ENCODE measurements at places on chromosomes 2 and 18.

- DNase-seq, result no peak
Measured at GRCh38 chr18:55878224-55878623, 290.2 kb upstream of the TCF4 start.

GRCh38 chr2:168565112-168565511 lies 109.0 kb downstream of the CERS6 start:
- no peak for DNase-seq

DNA sequence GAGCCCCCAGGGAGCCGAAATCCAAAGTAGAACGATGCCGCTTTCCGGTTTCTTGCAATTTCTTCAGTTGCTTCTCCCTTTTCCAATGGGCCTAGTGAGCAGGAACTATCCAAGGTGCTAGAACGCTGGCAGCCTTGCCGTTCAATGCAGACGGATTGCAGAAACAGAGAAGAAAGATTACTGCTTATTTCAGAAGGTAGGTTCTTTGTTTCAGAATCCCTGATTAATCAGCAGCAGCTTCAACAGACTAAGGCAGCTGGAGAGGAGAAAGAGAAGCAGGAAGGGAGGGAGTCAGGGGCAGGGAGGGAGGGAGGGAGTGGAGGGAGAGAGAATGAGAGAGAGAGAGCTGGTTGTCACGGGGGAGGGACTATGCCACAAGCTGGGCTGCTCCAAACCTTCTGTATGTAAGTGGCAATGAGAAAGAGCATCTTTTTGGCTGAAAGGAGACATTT lies 576 bp downstream of the NYAP2 start:
- DNase-seq, result peak; percentile 39

DNA sequence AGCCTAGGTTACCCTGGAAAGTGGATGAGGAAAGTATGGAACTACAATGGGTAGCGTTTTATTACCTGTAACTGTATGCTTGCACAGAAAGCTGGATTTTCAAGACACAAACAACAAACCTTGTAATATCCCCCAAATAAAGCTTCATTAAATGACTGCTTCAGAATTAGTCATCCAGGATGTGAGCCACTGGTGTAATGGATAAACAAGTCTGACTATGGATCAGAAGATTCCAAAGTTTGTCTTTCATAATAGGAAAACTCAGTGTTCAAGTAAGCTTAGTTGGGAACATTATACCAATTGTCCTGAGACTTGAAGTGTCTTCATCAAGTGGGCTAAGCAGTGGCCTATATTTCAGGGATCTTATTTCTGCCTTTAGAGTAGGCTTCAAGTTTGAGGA lies 518.8 kb downstream of the LRP1B start:
- DNase-seq, result no peak

GRCh38 chr2:159968279-159968900 lies 94.0 kb downstream of the PLA2R1 start:
- peak; percentile 14 for DNase-seq

DNA sequence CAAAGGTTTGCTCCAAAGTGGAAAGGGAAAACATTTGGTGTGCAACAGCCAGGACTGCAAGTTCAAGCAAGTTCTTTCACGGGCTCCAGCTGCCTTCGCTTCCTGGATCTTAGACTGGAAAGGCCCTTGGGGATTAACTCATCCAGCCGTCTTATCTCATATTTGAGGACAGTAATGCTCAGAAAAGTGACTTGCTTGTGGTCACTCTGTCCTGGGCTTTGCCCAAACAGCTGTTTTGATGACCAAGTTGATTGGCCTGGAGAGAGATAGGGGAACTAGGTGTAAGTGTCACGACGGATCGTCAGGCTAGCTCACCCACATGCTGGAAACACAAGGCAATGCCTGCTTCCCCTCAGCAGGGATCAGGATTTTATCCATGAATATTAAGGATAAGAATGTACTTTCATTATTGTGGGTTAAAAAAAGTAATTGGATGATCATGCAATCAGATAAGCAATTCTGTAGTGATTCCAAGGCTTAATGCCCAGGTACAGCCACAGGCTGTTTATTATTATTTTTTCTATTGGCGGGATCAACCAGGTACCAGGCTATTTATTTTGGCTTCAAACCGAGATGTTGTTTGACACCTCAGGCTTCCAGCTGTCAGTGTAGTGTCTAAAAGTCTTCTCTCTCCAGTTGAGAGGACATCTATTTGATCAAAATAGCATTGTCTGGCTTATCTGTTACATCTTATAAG lies 162.5 kb upstream of the EPAS1 start:
- DNase-seq, result no peak

- DNase-seq, result peak; percentile 60
Measured at GRCh38 chr2:235330775-235331451, 162.9 kb upstream of the AGAP1 start.

Measured in LoVo (cell line).